ENCODE measurements at places on chromosomes 5 and 9. TPM values are rescaled to one million over a fixed set of nuclear protein-coding genes. Genes with fewer than 3 reads are reported as not detected.

DNA sequence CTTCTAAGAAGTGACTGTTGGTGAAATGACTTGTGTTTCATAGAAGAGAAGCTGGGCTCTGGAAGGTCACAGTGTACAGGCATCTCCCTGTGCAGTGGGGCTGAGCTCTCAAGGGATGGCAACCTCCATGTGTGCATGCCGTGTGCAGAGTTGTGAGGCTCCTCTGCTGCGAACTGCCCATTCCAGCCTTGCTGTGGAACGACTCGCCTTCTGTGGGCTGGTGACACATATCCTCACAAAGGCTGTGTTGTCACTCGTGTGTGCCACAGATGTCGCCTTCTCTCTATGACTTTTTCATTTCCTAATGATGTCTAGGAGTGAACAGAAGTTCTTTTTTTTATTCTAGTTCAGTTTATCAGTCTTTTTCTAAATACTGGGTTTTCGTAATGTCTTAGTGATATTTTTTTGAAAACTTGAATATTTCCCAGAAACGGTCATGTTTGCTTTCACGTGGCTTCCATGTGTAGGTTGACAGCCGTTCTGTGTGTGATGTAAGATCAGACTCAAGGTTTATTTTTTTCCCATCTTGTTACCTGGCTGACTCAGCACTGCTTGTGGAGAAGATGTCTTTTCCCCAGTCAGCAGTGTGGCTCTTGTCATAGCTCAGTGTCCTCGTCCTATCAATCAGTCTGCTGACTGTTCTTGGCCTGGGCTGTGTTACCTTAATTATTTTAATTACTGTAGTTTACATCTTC, 57.3 kb upstream of the CACNA1B start:
- no peak for DNase-seq

GRCh38 chr5:38445374-38446028, 110.9 kb downstream of the LIFR start:
- DNase-seq = no peak

GRCh38 chr5:114311968-114312367, 49.9 kb upstream of the KCNN2 start:
- no peak for DNase-seq

DNA sequence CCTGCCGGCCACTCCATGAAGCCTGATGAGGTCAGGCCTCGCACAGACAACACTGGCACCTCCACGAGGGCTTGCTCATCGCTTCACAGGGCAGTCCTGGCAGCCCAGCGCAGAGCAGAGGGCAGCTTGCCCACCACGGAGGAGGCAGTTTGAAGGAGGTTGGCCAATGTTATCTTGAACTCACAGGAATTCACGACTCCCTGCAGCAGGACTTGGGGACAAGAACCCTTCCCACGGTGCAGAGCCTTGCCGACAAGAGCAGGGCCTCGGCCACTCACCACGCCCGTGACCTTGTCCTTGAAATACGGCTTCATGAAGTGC, 5.0 kb downstream of the SNAPC4 start:
- DNase-seq = no peak

DNA sequence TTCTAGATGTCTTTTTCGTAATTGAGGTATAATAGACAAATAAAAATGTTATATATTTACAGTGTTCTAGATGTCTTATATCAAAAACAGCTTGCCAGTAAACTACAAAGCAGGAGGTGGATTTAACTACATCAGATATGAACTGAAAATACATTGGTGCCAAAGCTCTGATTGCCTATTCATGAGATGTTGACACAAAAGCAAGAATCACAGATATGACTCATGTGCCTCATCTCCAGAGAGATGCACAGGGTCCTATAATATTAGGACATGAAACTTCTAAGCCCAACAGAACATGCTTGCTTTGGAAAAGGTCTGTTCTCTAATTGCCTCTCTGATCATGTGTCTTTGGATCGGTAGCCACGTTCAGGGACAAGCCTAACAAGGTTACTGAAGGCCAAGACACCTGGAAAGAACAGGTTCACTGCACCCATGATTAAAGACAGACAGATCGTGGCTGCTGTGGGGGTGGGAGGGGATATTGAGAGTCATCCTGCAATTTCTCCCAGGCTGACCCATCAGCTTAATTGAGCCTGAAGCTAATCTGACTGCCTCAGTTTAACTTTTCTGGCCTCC, 16.8 kb downstream of the ABCA1 start:
- DNase-seq = no peak

- DNase-seq = no peak
Observed at GRCh38 chr5:60809891-60810425, 34.1 kb downstream of the ELOVL7 start.

GRCh38 chr5:32098890-32099310, 75.2 kb downstream of the GOLPH3 start:
- DNase-seq = no peak

DNA sequence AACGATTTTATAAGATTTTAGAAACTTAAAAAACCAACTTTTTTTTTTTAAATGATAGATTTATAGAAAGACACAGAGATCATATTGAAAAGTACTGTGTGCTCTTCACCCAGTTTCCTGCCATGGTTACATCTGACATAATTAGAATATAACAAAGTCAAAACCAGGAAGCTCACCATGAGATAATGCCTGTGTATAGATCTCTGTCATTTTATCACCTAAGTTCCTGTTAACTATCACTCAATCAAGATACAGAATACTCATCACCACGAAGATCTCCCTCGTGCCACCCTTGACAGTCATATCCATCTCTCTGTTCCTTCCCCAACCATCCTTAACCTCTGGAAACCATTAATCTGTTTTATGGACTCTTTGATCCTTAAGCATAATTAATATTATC, 39.1 kb downstream of the POC5 start:
- no peak for DNase-seq

- DNase-seq = no peak
Observed at GRCh38 chr5:39175273-39175955, 43.9 kb downstream of the FYB1 start.

DNA sequence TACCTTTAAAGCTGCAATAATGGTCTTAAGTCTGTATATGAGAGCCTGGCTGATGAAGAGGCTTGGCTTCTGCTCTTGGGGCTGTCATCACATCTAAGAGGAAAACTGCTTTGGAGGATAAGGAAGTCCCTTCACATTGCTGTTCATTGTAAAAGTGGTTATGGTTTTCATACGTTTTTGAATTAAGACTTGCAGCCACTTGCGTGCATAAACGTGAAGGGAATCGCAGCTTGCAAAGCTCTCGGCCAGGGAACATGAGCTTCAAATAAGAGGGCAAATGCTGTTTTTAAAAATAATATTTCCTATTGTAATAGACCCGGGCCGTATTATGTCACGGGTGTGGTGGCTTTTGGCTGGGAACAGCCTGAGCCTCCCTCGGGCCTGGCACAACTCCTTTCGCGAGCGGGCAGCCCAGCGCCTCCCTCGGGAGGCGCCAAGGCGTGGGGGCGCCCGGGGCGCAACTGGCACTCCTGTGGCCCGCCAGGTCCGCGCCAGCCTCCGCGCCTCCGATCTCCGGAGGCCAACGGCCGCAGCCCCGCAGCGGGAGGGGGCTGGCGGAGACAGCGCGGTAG, 538 bp upstream of the ARHGEF28 start:
- DNase-seq = no peak

DNA sequence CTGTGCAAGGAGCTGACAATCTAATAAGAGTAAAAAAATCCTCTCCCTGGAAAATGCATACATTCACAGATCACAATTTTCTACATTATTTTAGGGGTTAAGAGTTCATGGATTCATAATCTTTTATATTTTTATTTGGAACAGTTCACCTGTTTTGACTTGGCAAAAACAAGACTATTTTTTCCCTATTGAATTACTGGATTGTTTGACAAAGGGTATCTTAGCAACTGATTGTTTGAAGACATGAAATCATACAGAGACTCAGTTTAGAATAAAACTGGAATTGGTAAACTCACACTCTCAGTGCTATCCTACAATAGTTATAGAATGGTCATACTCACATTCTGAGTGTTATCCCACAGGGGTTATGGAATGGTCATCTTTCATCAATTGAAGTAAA, 358.2 kb upstream of the PTGER4 start:
- no peak for DNase-seq

DNA sequence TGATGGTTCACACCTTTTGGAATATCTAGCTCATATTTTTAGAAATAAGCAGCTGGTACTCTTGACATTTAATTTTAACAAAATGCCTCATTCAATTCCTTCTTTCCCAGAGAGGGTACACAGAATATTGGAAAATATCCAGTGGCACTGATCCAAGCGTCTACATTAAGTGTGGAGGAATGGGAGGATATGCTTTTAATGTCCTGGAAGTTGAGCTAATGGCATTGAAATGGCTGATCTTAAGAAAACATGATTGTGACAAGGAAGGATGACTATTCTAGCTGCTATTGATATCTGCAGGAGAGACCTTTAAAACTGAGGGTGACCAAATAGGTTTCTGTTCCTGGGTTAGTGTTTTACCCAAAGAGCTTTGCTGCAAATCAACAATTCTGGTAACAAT, 30.0 kb downstream of the ZNF366 start:
- no peak for DNase-seq

- no peak for DNase-seq
Observed at GRCh38 chr9:92614123-92614510, 55.8 kb downstream of the IPPK start.

GRCh38 chr5:179759581-179760551, 27.2 kb downstream of the MAML1 start:
- DNase-seq = no peak

GRCh38 chr9:98215271-98215670, 22.8 kb upstream of the CORO2A start:
- no peak for DNase-seq

The PCDH12 gene
- total RNA-seq = 2.2 TPM

The EXOSC2 gene
- total RNA-seq = 19.1 TPM

Data from mucosa of descending colon (tissue), 3 donors.